NCI-H69 (cell line): ENCODE measurements at places on chromosomes 11 and 22.
A peak's percentile ranks its signal among the peaks of the same experiment; 100 is the strongest.

DNA sequence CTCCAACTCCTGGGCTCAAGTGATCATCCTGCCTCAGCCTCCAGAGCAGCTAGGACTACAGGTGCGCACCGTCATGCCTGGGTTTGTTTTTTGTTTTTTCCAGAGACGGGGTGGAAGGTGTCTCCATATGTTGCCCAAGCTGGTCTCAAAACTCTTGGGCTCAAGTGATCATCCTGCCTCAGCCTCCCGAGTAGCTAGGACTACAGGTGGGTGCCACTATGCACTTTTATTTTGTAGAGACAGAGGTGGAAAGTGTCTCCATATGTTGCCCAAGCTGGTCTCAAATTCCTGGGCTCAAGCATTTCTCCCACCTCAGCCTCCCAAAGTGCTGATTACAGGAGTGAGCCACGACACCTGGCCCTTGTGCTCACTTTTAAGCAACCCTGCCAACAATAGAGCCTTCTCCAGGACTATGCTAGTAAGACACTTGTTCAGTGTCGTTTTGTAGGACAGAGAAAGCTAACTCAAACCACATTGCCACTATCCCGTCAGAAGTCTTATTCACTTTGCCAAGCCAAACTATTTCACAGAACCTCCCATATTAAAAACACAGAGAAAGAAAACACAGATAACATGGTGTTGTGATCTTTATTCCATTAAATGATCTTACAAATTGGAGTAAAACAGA, 9.4 kb upstream of the PLAAT3 start:
- DNase-seq, result no peak

GRCh38 chr22:26393929-26394328, 35.1 kb upstream of the ASPHD2 start:
- no peak for DNase-seq

DNA sequence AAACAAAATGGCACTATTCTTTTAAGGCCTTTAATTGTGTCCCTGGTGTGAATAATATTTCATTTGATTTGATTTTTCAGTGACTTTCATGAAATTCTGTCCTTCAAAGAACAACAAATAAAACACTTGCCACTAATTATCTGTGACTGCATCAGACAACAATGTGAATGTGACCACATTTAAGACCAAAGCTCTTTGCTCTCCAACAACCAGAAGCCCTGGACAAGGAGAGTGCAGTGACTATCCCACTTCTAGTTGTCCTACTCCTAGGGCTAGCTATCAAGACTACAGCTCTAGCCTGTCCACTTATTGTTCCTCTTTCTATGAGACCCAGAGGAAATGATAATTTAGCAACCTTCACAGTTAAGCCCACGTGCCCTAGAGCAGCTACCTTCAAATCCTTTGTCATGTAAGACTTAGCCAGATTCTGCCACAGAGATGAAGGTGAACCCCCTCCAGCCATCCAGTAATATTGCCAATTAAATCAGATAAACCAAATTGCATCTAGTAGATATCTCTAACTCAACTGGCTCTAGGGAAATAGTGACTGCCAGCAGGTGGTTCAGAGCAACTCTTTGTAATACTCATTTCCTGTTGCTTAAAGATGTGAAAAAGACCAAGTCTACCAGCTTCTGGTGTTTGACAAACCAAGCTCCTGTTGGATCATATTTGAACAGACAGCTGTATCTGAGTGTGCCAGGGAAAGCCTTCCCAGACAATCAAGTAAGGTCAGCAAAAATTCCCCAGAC, 142.6 kb upstream of the BLID start:
- no peak for DNase-seq

DNA sequence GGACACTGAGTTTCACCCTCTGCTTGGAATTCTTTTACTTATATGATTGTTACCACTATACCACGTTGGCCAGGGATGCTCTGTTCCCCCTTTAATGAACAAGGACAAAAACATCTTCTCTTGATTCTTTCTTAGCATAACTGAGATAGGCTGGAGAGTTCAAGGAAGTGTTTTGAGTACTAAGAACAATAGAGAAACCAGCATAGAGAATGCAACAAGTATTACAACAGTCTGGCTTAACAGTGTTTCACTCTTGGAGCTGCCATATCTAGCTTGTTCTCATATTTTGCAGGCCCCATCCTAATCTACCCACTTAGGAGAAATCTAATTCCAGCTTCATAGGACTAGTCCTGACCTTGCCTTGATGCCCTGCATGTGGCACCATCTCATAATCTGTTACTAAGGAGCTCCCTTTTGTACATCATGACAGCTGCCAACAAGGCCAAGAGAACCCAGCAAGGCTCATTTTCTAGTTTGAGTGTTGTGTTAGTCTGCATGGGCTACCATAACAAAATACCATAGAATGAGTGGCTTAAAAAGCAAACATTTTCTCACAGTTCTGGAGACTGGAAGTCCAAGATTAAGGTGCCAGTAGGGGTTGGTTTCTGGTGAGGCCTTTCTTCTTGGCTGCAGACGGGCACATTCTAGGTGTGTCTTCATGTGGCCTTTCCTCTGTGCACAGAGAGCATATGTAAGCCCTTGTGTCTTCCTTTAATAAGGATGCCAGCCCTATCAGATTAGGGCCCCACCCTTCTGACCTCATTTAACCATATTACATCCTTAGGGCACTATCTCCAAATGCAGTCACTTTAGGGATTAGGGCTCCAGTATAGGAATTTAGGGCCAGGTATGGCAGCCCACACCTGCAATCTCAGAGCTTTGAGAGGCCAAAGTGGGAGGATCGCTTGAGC, 37.8 kb downstream of the PACS1 start:
- DNase-seq, result no peak

- DNase-seq, result no peak
Measured at GRCh38 chr11:126663749-126664592, 308.5 kb downstream of the ST3GAL4 start.

- DNase-seq, result no peak
Measured at GRCh38 chr11:112789481-112789880, 171.7 kb upstream of the NCAM1 start.

DNA sequence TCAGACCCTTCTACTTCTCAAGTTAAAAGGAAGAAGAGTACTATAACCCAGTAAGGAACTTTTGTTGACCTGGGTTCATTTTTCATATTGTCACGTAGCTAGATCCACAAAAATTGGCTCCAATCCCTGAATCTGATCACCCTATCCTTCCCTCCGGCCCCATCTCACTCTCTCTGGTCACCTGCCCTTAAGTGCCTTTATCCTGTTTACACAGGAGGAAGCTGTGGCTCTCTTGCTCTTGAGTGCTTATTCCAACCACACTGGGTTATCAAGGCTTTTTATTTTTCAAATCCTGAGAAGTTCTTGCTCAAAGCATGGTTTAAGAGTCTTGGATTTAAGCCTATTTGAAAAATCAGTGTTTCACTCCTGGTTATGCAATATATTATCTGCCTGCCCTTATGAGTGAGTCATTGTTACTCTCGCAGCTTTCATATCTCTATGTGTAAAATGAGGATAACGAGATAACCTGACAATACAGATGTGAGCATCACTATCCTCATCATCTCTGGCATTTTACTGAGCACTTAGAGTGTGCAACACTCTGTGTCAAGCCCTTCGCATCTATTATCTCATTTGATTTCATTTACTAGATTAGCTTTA, 293.9 kb downstream of the GUCY1A2 start:
- peak; percentile 49 for DNase-seq

GRCh38 chr11:134734141-134734845, 322.3 kb upstream of the B3GAT1 start:
- no peak for DNase-seq

DNA sequence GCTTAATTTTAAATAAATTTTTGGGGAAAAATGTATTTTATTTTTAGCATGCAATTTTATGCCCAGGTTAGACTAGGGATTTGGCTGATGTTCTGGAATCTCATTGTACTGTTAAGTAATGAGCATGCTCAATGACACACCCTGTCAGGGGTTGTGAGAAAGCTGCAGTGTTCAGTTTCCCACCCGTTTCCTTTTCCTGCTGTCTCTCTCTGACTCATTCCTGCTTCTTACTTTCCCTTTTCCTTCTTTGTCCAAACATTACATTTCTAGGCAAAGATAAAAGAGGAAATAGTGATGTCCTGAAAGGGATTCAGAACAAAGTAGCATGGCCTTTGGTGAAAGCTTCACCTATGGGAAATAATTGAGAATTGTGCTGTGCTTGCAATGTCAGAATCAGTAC, 22.7 kb downstream of the OOSP3 start:
- no peak for DNase-seq

DNA sequence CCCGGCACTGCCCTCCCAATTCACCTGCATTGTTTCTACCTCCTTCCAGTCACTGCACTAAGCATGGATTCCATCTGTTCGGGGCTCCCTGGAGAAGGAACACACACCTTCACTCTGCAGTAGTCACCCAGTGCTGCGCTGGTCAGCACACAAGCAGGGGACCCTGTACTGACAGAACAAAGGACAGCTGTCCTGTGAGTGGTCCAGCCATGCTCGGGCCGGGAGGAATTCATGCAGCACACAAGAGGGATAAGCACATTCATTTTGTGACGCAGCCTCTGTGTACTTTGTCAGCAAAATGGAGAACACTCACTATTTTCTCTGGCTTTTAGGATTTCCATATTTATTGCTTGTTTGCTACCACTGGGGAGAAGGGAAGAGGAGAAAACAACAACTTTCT, 167.3 kb downstream of the NTM start:
- DNase-seq, result no peak

GRCh38 chr11:130427581-130428315, 661 bp downstream of the ADAMTS8 start:
- DNase-seq, result peak; percentile 62

GRCh38 chr11:125423247-125423849, 72.7 kb downstream of the FEZ1 start:
- peak; percentile 55 for DNase-seq

GRCh38 chr11:134275534-134276395, at the start of gene GLB1L3:
TSS of gene GLB1L3 (plus strand) at chr11:134276379. CDS start at chr11:134276741, 362 bp downstream.
- peak; percentile 89 for DNase-seq

DNA sequence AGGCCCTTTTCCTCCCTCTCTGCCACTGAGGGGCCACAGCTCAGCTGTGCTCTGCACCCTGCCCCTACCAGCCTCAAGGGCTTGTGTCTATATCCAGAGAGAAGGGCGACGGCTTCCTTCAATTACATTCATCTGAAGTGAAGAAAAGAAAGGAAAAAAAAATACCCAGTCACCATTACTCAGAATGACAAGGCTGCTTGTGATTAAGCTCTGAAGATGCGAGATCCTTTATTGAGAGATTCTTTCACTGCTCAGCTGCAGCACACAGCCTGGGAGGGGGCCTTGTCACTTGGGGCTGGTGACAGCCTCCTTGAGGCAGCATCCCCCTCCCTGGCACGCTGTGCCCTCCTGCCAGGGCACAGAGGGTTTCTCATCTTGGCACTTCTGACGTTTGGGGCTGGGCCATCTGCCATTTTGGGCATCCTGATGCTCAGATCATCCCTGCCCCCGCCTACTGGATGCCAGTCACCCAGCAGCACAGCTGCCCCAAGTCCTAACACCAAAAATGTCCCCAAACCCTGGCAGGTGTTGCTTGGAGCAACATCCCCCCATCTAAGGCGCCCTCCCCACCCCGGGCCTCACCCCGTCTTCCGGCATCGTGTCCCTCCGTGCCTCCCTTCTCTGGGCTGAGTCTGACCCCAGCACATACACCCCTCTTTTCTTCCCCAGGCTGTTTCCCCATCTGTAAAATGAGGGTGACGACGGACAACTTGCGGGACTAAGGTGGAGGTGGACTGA, 1394.7 kb downstream of the BRD1 start:
- no peak for DNase-seq

DNA sequence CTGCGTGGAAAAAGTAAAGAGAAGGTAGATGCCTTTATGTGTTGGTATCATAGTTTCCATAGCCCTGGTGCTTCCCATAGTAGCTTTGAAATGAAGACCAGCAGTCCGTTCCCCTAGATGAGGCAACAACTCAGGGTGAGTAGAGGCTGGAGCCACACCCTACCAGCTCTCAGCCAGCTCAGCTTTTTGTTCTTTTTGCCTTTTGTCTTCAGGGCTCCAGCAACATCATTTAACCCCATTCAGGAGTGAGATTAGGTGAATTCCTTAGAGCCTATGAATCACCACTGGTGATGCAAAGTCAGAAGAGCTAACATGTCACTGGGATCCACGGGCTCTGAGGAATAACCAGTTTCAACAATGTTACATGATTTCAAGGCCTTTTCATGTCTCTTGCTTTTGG, 14.0 kb upstream of the SESN3 start:
- peak; percentile 37 for DNase-seq

DNA sequence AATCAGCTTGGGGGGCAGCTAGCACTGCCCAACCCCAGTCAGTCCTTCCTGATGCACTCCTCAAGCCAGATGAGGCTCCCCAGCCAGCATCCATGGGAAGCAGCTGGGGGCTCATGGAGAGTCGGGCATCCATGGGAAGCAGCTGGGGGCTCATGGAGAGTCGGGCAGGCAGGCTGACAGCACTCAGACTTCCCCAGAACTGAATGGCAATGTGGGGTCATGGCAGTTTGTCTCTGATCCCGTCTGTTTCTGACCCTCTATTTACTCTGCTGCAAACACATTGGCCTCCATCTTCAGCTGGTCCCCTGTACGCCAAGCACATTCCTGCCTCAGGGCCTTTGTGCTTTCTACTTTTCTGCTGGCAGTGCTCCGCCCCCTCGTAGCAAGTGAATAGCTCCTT, 314.8 kb downstream of the NTM start:
- no peak for DNase-seq

- DNase-seq, result peak; percentile 92
Measured at GRCh38 chr11:22666688-22667439, 453 bp downstream of the GAS2 start.

GRCh38 chr11:55719608-55720160, 53.6 kb upstream of the OR5D13 start:
- no peak for DNase-seq

- DNase-seq, result peak; percentile 89
Measured at GRCh38 chr11:65572356-65573051, at the start of gene FAM89B. TSS of gene FAM89B (plus strand) at chr11:65572538. CDS start at chr11:65572670, 132 bp downstream.

DNA sequence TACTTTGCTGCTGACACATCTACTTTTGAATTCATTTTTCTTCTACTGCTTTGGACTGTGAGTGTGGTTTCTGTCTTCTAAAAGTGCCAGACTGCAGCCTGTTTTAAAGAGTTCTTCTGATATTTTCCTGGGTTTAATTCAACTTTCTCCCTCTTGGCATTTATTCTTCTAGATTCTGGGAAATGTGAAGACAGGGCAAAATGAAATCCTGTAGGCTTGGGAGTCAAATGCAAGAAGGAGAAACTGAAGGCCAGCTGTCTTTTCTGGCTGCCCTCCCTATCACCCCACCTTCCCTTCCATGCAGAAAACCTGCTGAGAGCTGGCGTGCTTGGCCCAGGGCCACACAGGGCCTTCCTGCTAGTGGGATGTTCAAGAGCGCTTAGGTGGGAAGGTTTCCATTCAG, 7.6 kb downstream of the ZNF70 start:
- DNase-seq, result no peak

DNA sequence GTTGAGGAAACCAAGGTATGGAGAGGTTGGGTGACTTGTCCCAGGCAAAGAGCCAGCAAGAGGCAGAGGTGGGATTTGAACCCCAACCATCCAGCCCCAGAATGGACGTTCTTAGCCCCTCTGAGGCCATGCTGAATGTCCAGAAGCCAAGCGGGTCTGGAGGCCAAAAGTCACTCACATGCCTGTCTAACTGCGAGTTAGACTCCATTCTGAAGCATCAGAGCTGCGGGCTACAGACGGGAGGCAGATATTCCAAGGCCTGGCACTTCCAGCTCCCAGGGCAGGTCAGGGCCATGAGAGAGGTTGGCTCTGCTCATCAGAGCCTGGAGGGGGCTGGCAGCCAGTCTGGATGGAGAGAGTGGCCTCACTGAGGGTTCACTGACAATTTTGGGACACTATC, 616.5 kb downstream of the BRD1 start:
- no peak for DNase-seq
